ENCODE measurements at places on chromosomes 16 and 17. TPM values are rescaled to one million over a fixed set of nuclear protein-coding genes. Genes with fewer than 3 reads are reported as not detected.

Gene PPL
- not detected for total RNA-seq

Gene WBP2
- 127 TPM for total RNA-seq

Gene CPSF4L
- not detected for total RNA-seq

Gene ABCA5
- total RNA-seq = 17.1 TPM

Gene MT1G
- total RNA-seq = not detected
